ENCODE measurements at places on chromosomes 5 and 9.

DNA sequence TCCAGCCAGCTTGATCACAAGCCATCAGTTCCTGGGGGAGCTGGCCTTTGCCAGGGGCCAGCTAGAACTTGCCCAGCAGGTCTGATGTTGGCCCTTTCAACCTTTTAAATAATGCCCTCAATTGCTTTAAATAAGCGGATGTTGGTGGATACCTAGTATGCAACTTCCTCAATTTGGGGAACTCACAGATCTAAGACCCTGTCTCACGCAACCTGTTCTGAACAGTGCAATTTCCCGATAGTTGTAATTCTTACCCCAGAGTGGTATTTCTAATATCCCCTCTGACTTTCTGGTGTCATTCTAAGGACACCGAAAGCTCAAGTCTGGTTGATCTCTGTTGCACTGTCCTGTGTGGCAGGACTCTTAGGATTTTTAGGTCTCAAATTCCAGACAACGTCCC is 23.1 kb downstream of the GALNT12 start:
- no peak overlapping the region for H3K27ac ChIP-seq
- H3K36me3 ChIP-seq, result peaks cover 37% of the 10 kb centered on the region
- H3K4me3 ChIP-seq, result no peak overlapping the region

- no peaks in the 10 kb centered on the region for H3K27me3 ChIP-seq
- no peak for DNase-seq
- H3K4me1 ChIP-seq, result peaks cover 10% of the 10 kb centered on the region
- H3K27ac ChIP-seq, result peak overlapping the region; percentile 25
- no peak overlapping the region for H3K4me3 ChIP-seq
- peaks cover 44% of the 10 kb centered on the region for H3K36me3 ChIP-seq
These were observed 16.3 kb downstream of the NMRK1 start for GRCh38 chr9:75071530-75072122.

DNA sequence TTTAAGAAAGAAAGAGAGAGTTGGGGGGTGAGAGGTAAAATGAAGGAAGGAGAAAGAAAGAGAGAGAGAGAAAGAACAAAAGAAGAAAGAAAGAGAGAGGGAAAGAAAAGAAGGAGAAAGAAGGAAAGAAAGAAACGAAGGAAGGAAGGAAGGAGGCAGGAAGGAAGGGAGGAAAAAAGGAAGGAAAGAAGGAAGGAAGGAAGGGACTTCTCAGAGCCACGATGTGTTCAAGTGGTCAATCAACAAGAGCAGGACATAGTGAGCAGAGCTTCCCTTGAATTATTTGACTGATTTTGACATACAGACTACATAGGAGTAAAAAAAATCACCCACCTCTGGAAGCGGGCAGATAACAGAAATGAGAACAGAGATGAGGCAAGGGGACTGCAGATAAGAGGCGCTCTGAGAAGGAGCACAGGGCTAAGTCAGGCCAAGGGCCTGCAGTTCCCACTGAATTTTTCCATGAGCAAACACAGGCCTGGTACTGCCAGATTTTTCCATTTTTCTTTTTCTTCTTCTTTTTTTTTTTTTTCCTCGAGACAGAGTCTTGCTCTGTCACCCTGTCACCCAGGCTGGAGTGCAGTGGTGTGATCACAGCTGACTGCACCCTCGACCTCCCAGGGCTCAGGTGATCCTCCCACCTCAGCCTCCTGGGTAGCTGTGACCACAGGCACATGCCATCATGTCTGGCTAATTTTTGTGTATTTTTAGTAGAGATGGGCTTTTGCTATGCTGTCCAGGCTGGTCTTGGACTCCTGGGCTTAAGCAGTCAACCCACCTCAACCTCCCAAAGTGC is 77.7 kb upstream of the IL17B start:
- no peak overlapping the region for H3K27ac ChIP-seq
- H3K4me1 ChIP-seq, result no peaks in the 10 kb centered on the region
- no peak overlapping the region for H3K4me3 ChIP-seq
- no peaks in the 10 kb centered on the region for H3K36me3 ChIP-seq
- H3K27me3 ChIP-seq, result no peaks in the 10 kb centered on the region

GRCh38 chr9:8679371-8679822 is 879.8 kb upstream of the DMAC1 start:
- DNase-seq, result no peak
- no peak overlapping the region for H3K4me3 ChIP-seq
- no peaks in the 10 kb centered on the region for H3K36me3 ChIP-seq
- H3K27me3 ChIP-seq, result no peaks in the 10 kb centered on the region

DNA sequence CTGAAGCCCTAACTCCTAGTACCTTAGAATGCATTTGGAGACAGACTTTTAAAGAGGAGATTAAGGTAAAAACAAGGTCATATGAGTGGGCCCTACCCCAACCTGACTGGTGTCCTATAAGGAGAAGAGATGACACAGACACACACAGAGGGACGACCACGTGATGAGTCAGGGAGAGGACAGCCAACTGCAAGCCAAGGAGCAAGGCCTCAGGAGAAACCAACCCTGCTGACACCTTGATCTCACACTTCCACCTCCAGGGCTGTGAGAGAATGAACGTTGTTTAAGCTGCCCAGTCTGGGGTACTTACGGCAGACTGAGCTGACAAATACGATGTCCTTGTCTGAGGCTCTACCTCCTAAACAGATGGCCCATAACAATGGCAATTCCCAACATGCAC is 93.6 kb downstream of the ROR2 start:
- H3K4me1 ChIP-seq, result no peaks in the 10 kb centered on the region
- no peaks in the 10 kb centered on the region for H3K27me3 ChIP-seq
- no peak for DNase-seq
- H3K27ac ChIP-seq, result no peak overlapping the region
- no peaks in the 10 kb centered on the region for H3K36me3 ChIP-seq

- H3K4me1 ChIP-seq, result peaks cover 6% of the 10 kb centered on the region
- no peaks in the 10 kb centered on the region for H3K36me3 ChIP-seq
- no peak for DNase-seq
- no peak overlapping the region for H3K27ac ChIP-seq
These were observed 382.6 kb downstream of the ADGRV1 start for GRCh38 chr5:90941002-90941720.

DNA sequence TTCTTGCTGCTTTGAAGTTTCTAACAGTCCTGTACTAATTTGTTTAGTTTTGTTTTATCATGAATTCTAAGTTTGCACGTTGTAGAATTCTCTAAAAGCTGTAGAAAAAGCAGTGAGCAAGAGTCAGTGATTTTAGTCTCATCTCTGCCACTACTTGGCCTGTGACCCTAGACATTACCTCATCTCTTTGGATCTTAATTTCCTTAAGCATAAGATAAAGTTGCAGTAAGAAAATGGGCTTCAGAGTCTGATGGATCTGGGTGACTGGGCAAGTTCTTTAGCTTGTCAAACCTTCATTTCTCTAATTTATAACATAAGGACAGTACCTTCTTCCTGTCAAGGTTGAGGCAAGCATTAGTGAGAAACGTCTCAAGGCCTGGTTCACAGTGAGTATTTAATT is 247.9 kb downstream of the DMRT2 start:
- no peak for DNase-seq
- no peaks in the 10 kb centered on the region for H3K4me1 ChIP-seq
- H3K36me3 ChIP-seq, result no peaks in the 10 kb centered on the region
- H3K27ac ChIP-seq, result no peak overlapping the region
- H3K27me3 ChIP-seq, result no peaks in the 10 kb centered on the region
- no peak overlapping the region for H3K4me3 ChIP-seq

DNA sequence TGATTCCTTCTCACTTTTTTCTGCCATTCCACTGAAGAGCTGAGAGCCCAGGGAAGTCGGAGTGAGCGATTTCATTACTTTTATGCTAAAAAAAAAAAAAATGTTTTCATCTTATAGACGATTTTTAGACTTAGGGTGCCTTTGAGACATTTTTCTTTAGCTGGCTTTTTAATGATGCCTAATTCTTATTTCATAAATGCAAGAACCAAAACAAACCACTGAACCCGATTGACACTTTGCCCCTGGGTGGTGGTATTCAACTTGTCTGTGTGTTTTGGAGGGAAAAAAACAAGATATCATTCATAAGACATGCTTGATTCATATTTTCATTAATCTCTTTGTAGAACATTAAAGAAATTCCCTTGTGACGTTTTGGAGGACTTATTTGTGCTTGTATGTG is 2.4 kb downstream of the TLE4 start:
- DNase-seq, result no peak
- H3K27me3 ChIP-seq, result no peaks in the 10 kb centered on the region
- peak overlapping the region; percentile 87 for H3K27ac ChIP-seq
- H3K36me3 ChIP-seq, result no peaks in the 10 kb centered on the region
- peaks cover 32% of the 10 kb centered on the region for H3K4me1 ChIP-seq
- H3K4me3 ChIP-seq, result peak overlapping the region; percentile 70

DNA sequence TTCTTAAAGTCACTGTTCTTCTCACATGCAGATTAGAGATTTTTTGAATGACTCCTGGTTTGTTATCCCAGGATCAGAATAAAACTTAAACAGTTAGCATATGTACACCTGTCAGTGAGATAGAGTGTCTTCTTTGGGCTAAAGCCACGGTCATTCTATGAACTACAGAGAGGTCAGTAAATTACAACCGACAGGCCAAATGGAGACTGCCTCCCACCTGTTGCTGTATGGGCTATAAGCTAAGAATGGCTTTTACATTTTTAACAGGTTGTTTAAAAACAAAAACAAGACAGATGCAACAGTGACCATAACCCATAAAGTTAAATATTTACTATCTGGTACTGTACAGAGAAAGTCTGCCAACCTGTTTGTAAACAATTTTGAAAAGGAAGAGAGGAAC is 125.7 kb downstream of the ELAVL2 start:
- no peak for DNase-seq
- no peak overlapping the region for H3K4me3 ChIP-seq
- no peak overlapping the region for H3K27ac ChIP-seq
- H3K36me3 ChIP-seq, result no peaks in the 10 kb centered on the region
- H3K4me1 ChIP-seq, result no peaks in the 10 kb centered on the region

GRCh38 chr5:1320436-1321344 is 24.2 kb downstream of the CLPTM1L start:
- no peak overlapping the region for H3K27ac ChIP-seq
- peaks cover 80% of the 10 kb centered on the region for H3K36me3 ChIP-seq
- no peak overlapping the region for H3K4me3 ChIP-seq
- no peaks in the 10 kb centered on the region for H3K27me3 ChIP-seq
- H3K4me1 ChIP-seq, result peaks cover 5% of the 10 kb centered on the region

DNA sequence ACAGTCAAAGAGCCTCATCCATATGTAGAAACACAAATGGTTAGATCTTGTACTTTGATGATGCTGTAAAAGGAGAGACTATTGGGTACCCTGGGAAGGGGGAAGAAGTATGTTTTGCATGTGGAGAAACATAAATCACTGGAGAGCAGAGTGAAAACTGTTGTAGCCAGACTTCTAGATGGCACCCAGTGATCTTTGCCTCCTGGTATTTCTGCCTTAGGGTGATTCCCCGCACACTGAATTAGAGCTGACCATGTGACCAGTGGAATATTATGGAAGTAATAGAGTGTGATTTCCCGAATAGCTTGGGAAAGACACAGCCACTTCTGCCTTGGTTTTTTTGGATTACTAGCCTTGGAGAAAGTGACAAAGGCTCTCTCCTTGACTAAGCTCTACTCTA is 174.3 kb downstream of the LPAR1 start:
- H3K36me3 ChIP-seq, result no peaks in the 10 kb centered on the region
- no peak overlapping the region for H3K4me3 ChIP-seq
- H3K27ac ChIP-seq, result no peak overlapping the region
- H3K27me3 ChIP-seq, result no peaks in the 10 kb centered on the region
- no peak for DNase-seq

GRCh38 chr5:81819556-81820317 is 68.8 kb upstream of the SSBP2 start:
- no peak for DNase-seq
- H3K27me3 ChIP-seq, result no peaks in the 10 kb centered on the region
- H3K4me3 ChIP-seq, result no peak overlapping the region
- H3K36me3 ChIP-seq, result no peaks in the 10 kb centered on the region
- H3K4me1 ChIP-seq, result no peaks in the 10 kb centered on the region

DNA sequence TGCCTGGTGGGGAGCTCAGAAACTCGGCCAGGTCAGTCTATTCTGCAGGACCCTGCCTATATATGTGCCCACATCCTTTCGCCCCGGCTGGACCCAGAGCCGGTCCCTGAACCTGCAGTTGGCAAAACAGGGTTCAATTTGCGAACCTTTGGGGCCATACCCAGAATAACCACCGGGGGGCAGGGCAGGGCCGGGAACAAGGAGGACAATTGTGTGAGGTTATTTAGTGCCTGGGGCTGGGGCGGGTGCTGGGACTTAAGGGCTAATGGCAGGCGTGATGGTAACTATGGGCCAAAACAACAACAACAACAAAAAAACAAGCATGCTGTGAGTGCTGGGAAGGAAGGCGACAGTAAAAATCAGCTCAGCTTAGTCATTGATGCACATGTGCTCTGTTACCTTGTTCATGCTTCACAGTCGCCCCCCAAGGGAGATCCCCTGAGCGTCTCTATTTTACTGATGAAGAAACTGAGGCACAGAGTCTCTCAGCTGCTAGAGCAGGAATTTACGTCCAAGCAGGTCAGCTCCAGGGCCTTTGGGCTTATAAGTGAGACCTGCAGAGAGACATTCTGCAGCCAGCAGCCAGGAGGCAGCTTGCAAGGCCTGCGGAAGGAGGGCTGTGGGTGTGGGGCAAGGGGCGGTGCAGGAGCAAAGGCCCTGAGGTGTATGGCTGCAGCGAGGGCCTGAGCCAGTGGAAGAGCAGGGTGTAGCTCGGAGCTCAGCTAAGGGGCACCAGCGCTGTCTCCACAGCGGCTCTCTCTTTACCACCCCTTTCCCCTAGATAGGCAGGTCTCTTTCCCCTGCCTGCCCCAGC is 106.0 kb downstream of the PHF2 start:
- H3K27me3 ChIP-seq, result no peaks in the 10 kb centered on the region
- DNase-seq, result peak; percentile 23
- H3K4me1 ChIP-seq, result no peaks in the 10 kb centered on the region
- no peaks in the 10 kb centered on the region for H3K36me3 ChIP-seq
- H3K27ac ChIP-seq, result no peak overlapping the region

GRCh38 chr5:9557696-9558095 is 11.8 kb upstream of the SEMA5A start:
- H3K4me3 ChIP-seq, result no peak overlapping the region
- H3K27ac ChIP-seq, result no peak overlapping the region
- H3K4me1 ChIP-seq, result no peaks in the 10 kb centered on the region
- no peaks in the 10 kb centered on the region for H3K36me3 ChIP-seq

DNA sequence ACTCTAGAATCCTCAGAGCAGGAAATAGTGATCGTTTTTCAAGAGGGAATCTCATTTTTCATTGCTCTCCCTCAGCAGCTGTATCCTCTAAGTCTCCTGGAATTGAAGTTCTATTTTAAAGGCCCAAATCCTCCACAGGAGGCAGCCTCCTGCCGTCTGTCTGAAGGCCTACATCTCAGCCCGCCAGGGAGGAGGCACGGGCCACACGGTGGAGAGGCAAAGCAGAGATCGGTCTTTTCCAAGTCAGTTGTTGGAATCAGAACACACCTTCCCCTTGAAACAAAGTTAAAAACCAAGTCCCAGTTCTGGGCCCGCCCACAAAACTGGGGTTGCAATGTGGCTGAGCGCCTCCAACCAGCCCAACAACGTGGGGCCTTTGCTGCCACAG is 68.7 kb downstream of the RAPGEF1 start:
- H3K27me3 ChIP-seq, result no peaks in the 10 kb centered on the region
- H3K27ac ChIP-seq, result peak overlapping the region; percentile 68

GRCh38 chr9:18665947-18666346 is 192.0 kb downstream of the ADAMTSL1 start:
- no peaks in the 10 kb centered on the region for H3K4me1 ChIP-seq
- H3K36me3 ChIP-seq, result no peaks in the 10 kb centered on the region
- no peak for DNase-seq
- no peak overlapping the region for H3K4me3 ChIP-seq
- no peak overlapping the region for H3K27ac ChIP-seq

GRCh38 chr5:17831279-17831678 is 197.0 kb downstream of the TAF11L14 start:
- H3K4me3 ChIP-seq, result no peak overlapping the region
- no peaks in the 10 kb centered on the region for H3K27me3 ChIP-seq
- H3K36me3 ChIP-seq, result no peaks in the 10 kb centered on the region
- no peak overlapping the region for H3K27ac ChIP-seq
- H3K4me1 ChIP-seq, result no peaks in the 10 kb centered on the region
